ENCODE measurements at places on chromosomes 16 and 17.

- DNase-seq = no peak
Measured at GRCh38 chr17:42685831-42686230, 3.5 kb downstream of the CNTNAP1 start.

DNA sequence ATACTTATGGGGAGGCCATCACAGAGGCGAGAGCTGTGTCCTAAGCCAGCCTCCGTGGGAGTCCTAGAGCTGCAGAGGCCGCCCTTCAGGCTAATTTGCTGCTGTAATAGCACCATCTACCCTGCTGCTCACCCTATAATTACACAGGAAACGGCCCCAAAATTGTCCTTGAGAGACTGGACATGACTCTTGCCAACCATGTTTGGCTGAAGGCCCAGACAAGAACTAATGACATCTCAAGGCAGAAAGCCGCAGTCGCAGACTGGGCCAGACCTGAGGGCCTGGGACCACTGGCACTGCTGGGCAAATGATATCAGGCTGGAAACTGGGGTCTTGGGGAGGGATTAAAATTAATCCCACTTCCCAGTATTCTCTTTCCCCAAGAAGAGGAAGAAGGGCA, 24.1 kb downstream of the PSMD7 start:
- peak; percentile 60 for DNase-seq

GRCh38 chr17:42110301-42111264, 1.9 kb downstream of the DHX58 start:
- no peak for DNase-seq

- no peak for DNase-seq
Measured at GRCh38 chr17:44308865-44309264, 464 bp downstream of the RUNDC3A start.

GRCh38 chr16:68800257-68800875, 43.0 kb upstream of the TANGO6 start:
- peak; percentile 57 for DNase-seq

GRCh38 chr16:88888461-88889387, 22.3 kb upstream of the PABPN1L start:
- no peak for DNase-seq

DNA sequence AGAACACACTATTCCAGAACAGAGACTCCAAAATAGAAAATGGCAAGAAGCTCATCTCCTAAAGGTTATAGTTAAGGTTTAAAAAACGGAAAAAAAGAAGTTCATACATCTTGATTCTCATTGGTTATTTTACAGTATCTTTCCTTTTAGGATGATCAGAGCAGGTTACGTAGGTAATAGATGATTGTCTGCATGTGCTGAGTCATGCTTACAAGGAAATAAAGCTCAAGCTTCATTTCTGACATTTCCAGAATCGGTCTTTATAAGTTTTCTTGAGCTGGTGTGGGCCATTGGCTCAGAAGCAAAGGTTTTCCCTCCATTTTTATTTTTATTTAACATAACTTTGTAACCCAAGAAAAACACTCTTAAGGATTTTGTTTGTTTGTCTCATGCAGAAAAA, 1030.3 kb upstream of the CDH8 start:
- DNase-seq = no peak

GRCh38 chr17:9266031-9266680, 244.8 kb downstream of the NTN1 start:
- no peak for DNase-seq

DNA sequence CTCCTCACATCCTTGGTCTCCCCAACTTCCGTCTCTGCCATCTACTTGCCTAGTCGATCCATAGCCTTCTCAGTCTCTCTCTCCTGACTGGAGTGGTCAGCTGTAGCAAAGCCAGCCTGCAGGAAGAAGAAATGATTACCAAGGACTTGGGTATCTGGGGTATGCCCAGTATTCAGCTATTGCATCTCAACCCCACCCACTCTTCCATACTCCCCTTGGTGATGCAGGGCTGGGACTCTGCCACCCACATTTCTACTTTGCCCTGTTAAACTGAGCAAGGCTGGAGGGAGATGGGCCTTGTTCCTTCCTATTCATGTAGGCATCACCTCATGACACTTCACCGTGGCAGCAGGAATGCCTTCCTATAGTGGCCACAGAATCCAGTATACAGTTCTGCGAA, 2.3 kb downstream of the COPRS start:
- DNase-seq = no peak

GRCh38 chr16:9007177-9007794, 43.6 kb upstream of the USP7 start:
- no peak for DNase-seq

DNA sequence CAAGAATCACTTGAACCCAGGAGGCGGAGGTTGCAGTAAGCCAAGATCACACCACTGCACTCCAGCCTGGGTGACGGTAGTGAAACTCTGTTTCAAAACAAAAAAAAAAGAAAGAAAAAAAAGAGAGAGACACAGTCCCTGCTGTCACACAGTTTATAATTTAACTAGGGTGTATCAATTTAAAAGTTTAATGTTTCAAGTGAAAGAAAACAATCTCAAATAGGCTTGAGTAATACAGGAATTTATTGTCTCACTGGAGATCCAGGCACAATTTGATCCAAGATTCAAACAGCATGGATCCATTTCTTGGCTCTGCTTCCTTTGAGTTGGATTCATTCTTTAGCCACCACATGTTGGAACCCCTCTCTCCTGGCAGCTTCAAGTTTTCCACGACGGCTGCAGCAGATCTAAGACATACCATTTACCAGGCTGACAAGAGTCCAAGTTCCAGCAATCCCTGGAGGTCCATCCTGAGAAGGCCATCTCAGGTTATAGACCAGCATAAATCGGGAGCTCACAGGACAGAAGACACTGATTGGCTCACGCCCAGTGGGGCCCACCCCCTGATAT, 97.5 kb downstream of the YPEL2 start:
- no peak for DNase-seq

DNA sequence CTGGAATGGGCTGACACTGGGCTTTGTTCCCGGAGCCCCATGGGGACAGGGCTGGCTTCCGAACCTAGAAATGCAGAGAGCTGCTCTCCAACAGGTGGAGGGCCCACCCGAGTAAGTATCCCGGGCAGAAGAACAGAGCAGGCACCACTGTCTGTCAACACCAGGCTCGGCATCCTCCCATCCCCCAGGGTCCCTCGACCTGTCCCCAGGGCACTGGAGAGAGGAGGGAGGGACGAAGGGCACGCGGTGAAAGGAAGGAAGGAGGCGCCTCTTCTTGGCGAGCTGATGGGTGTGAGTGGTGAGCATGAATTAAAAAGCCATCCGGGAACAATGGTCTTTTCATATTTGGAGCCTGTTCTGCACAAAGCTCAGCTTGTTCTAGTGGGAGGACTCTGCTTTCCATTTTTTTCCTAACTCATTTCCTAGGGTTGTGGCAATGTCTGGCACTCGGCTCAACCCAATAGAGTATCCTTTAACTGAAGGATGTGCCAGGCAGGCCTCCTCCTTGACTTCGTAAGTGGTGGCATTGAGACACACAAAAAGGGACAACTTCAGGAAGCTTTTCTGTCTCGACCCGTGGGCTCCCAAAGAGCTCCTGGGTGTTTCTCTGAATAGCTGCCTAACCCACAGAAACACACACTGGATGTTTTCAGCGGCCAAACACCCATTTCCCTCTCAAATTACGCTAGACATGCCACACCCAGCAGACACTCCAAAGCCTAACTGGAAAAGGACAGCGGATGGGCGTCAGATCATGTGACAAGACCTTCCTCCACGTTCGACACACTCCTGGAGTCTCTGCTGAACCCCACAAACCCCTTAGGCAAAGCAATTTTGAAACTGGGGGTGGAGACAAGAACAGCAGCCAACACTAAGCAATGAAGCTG, 47.7 kb downstream of the ZFHX3 start:
- peak; percentile 67 for DNase-seq

All from NCI-H1092 treated with DMSO at 0.1 percent for 48 hours (cell line).